ENCODE measurements at places on chromosomes 2 and 18.

DNA sequence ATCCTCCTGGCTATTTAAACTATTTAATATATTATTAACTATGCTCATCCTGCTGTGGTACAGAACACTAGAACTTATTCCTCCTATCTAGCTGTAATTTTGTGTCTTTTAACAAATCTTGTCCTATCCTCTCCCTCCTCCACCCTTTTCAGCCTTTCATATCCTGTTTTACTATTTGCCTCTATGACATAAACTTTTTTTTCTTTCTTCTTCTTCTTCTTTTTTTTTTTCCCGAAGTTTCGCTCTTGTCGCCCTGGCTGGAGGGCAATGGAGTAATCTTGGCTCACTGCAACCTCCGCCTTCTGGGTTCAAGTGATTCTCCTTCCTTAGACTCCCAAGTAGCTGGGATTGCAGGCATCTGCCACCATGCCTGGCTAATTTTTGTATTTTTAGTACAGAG is 201.5 kb downstream of the LPIN1 start:
- no peak for DNase-seq

DNA sequence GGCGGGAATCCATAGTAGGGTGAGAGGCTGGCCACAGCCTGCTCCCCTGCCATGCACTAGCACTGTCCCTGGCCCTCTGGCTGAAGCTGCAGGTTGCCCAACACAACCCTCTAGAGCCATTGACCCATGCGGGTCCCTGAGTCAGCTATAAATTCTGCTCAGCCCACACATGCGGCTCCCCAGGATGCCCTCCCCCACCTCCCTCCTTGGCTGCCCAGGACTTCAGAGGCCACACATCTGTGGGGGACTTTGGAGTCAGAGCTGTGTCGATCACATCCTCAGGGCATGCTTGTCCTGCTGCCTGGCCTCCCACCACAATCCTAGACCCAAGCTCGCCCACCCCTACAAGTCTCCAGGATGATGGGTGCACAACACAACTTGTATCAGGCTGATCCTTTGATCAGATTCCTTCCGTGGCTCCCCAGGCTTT is 97.0 kb downstream of the TFCP2L1 start:
- no peak for DNase-seq

DNA sequence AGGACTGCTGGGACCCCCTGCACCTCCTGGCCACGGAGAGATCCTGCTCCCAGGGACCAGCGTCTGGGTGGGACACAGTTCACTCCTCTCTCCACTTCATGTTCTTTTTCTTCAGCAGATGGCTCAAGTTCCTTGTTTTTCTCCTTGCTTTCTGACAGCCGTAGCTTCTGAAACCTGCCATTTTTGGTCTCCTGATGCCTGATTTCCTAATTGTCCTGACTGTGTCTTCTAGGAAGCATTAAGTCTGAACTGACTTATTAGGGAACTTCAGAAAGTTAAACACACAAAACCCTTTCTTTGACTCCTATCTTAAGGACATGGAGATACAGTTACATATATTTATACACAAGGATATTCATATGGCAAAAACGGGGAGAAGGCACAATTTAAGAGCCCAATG is 22.7 kb downstream of the CNNM4 start:
- DNase-seq, result no peak

- peak; percentile 72 for DNase-seq
These were observed 84.6 kb downstream of the NRP2 start for GRCh38 chr2:205766779-205767359.

- DNase-seq, result no peak
These were observed 14.5 kb upstream of the SULT1C4 start for GRCh38 chr2:108363024-108363907.

DNA sequence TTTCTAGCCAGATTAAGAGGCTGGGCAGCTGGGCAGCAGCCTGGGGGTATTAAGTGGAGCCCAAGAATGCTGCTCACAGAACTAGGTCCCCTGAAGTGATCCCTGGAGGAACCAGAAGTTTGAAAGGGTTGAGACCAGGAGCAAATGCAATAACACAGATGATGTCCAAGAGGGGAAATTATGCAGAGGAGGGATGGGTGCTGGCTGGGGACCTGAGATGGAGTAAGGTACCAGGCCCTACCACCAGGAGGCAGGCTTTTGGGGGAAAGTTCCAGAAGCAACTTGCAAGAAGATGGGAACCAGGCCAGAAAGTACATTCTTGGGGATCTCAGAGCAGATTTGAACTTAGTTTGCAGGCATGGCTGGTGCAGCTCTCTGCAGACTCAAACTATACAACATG is 175.1 kb downstream of the NCK2 start:
- DNase-seq, result peak; percentile 57

DNA sequence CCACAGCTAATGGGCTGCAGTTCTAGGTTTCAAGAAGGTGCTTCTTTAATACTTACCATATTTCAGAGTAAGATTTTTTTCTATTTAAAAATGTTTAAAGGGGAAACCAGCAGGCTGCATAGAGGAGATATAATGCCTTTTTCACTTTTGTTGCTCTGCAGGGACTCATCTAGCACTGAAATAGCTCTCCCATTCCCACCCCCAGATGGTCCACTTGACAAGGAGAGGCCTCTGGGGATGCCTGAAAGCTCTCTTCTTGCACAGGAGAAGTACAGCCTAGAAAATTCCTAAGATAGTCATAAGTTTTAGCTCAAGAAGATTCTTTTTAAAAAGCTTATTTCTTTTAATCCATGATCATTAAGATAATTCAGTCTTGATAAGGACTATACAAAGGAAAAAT is 126.4 kb downstream of the CDH2 start:
- no peak for DNase-seq

DNA sequence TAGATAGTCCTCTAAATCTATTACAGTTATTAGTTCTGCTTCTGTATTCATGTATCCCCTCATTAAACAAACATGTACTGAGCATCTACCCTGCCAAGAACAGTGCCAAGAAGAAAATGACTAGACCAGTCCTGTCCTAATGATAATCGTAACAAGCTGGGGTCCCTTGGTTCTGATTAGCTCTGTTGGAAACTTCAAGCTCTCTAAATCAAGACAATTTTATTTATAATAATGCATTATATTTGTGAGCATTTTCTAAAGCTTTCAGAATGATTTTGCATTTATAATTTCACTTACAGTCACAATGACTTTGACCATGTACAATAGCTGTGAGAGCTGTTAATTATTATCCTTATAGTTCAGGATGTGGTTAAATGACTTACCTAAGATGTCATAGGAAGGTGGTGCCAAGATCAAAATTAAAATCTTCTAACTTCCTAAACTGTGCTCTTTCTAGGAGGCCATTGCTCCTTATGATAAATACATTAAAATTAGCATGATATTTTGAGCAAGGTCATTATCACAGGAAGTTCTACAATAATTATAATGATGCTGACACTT is 336.5 kb upstream of the SLC39A10 start:
- no peak for DNase-seq

GRCh38 chr18:32769071-32769585 is 3.7 kb downstream of the KLHL14 start:
- no peak for DNase-seq

- DNase-seq, result no peak
These were observed 336.3 kb upstream of the CDH7 start for GRCh38 chr18:65414501-65414900.

DNA sequence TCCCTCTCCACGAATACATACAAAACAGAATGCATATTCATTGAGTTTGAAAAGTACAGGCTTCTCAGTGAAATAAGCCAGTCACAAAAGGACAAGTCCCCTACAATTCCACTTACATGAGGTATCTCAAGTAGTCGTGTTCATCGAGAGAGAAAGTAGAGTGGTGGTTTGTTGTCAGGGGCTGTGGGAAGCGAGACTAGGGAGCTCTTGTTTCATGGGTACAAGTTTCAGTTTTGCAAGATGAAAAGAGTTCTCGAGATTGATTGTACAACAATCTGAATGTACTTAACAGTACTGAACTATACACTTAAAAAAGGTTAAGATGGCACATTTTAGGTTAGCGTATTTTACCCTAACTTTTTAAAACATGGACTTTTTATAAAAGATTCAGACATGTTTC is 71.5 kb upstream of the TTC39C start:
- peak; percentile 41 for DNase-seq

GRCh38 chr2:118309257-118309945 is 221.1 kb downstream of the INSIG2 start:
- DNase-seq, result no peak

- DNase-seq, result no peak
These were observed 21.9 kb downstream of the HJURP start for GRCh38 chr2:233832414-233832813.

GRCh38 chr18:8056723-8057122 is 489.6 kb downstream of the PTPRM start:
- no peak for DNase-seq

- no peak for DNase-seq
These were observed 39.3 kb downstream of the C1QL2 start for GRCh38 chr2:119119076-119119785.

DNA sequence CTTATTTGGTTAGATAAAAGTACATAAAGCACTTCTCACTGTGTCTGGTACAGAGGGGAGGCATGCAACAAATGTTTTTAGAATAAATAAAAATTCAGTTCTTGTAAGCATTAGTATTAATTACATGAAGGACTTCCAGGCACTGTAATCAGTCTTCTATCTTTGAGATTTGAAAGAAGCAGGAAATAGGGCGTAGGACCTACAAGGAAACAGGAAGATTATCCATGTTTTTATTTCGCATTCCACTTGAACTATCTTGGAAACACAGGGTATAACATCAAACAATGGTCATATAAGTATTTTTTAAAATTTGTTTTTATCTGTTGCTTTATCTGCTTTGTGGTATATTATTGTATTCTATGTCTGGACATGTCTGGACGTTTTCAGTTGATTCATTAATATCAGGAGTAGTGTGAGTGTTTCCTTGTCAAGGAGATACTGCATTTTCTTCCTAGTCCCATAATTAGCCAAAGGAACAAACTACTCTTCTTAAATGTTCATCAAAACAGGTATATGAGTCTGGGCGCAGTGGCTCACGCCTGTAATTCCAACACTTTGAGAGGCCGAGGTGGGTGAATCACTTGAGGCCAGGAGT is 32.5 kb downstream of the BMPR2 start:
- DNase-seq, result no peak

- DNase-seq, result no peak
These were observed 206.5 kb upstream of the SH3BP4 start for GRCh38 chr2:234745347-234745746.

GRCh38 chr2:24724111-24724775 is 68.9 kb downstream of the PTRHD1 start:
- DNase-seq, result no peak

DNA sequence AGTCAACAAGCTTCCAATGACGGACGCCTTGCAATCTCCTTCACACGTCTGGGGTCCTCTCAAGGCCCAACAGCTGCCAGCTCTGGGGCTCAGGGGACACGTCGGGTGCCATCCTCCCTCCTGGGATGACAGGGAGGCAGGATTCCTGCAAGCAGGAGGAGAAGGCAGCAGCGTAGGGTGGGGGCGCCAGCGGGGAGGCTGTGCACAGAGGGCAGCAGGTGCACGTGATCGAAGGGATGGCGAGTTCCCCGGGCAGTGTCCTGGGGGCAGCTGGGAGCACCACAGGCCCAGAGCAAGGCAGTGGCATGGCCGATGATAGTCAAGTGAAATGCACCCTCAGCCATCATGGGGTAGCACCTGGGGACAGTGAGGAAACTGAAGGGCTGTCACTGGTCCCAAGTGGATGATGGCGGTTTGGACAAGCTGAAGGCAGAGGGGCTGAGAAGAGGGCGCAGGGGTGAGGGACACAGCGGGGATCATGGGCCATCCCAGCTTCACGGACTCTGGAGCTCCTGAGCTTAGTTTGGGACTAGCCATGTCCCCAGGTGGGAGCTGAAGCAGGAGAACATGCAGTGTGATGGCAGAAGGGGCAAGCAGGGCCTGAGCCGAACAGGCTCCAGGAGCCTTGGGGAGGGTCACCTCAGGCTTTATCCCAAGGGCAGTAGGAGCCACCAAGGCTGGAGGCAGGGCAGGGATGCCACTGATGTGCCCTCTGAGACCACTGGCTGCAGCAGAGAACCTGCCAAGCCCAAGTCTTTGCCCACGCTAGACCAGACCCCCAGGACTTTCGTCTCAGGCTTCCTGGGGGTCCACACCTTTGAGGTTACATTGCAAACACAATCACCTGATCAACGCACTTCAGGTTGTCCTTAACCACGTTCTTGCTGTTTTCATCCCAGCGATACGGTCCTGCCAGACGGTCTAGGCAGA is 16.3 kb upstream of the SNED1 start:
- no peak for DNase-seq

- no peak for DNase-seq
These were observed 131.6 kb upstream of the FN1 start for GRCh38 chr2:215567504-215567903.

DNA sequence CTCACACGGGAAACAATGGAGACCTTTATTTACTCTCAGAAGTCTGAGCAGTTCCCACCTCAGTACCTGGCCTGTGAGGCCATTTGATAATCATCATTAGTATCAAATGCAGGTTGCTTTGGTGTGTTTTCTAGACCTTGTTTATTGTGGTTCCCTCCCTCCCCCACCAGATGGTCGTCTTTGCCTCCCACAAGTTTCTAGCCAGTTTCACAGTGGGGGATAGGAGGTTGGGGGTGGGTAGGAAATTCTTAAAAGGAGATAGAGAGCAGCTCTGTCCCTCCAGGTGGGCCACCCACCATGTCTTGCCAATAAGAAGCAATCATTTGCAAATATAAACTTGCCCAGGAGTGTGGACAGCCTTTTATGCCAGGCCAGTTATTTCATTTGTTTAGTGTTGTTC is 31.3 kb downstream of the SETBP1 start:
- no peak for DNase-seq

- no peak for DNase-seq
These were observed 11.7 kb upstream of the NCL start for GRCh38 chr2:231475965-231476364.

GRCh38 chr2:207950063-207950760 is 75.1 kb downstream of the PLEKHM3 start:
- DNase-seq, result no peak

DNA sequence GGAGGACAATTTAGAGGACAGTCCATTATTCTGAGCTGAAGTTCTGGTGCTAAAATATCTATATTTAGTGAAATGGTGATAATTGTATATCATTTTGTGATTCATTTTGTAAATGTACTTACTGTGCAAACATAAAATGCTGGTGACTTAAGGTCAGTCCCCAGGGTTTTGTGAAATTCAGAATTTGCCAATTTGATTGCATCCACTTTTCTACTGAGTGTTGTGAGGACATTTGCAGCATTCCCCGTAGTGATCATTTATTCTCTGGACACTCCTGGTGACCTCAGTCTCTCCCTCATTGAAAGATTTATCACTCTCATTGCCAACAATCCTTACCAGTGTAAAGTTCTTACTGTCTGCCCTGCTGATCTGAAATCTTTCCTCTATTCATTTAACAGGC is 98.2 kb downstream of the SOCS6 start:
- no peak for DNase-seq

All from activated CD4-positive, alpha-beta T cell treated with anti-CD3 and anti-CD28 coated beads, Interleukin-2, amount 50 U/mL, for 48 hours (primary cell).